ENCODE measurements at places on chromosomes 11 and 22.
A peak's percentile ranks its signal among the peaks of the same experiment; 100 is the strongest.

- DNase-seq: no peak
Observed at GRCh38 chr11:31419138-31419537, 49.5 kb downstream of the DNAJC24 start.

- DNase-seq: peak; percentile 64
Observed at GRCh38 chr11:95923728-95924413, at the start of gene MTMR2. Gene MTMR2 (minus strand): TSS chr11:95924107. CDS start chr11:95923954, 153 bp downstream.

- DNase-seq: no peak
Observed at GRCh38 chr22:19802894-19803735, 42.5 kb downstream of the TBX1 start.

DNA sequence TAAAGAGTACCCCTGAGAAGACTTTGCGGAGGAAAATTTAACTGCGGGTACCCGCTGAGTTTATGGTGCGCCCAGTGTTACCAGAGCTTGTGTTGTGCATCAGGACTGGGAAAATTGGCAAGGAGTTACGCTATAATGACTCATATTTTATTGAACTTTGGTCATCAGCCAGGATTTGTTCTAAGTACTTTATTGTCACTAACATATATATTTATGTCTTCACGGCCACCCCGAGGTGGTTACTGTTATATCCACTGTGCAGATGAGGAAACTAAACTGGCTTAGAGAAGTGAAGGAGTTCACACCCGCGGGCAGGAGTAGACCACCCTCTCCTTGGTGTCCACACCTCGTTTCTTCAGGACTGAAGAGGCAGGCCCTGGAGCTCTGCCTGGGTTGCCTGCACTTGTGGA lies 667 bp downstream of the ACCS start:
- peak; percentile 19 for DNase-seq

- no peak for DNase-seq
Observed at GRCh38 chr11:75334402-75334891, 17.0 kb downstream of the ARRB1 start.
